ENCODE measurements at places on chromosomes 5 and 9.

- DNase-seq = no peak
Measured at GRCh38 chr9:98130576-98131228, 11.7 kb upstream of the TRIM14 start.

DNA sequence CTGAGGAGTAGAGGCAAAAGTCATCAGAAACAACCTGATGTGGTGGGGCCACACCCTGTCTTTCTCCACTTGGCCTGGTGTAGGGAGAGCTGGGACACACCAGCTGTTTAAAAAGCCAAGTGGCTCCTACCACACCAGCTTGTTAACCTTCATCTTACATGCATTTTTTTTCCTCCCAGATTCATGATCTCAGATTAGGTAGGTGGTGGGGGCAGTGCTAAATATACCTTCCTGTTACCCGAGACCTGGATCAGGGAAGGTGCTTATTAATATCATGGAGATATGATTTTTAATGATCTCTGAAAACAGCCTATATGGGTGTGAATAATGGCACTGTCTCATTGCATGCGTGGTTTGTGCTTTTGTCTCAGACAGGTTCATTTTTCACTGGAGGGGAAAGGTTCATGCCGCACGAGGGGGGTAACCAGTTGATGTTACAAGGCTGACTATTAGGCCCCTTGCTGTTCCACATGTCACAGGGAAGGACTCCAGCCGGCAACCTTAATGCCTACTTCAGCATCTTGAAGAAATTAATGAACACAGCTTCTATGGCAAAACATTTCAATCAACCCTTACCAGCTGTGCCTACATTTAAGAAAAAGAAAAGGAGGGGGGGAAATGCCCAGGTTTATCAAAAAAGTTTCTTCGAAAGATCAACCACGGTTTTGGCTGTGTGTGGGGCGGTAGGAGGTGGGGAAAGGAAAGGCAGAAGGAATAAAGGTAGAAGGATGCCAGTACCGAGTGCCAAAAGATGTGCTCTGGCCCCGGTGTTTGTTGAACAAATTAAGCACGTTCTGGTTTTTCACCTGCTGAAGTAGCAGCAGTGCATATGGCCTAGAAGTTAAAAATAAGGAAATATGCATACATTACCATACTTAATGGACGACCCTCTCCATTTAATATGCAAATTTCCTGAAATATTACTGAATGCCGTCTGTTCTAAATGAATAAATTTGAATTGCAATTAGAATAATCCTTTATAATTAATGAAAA is 185.4 kb downstream of the EBF1 start:
- DNase-seq = no peak

GRCh38 chr9:125532412-125532811 is 174.6 kb downstream of the MAPKAP1 start:
- no peak for DNase-seq

- no peak for DNase-seq
Measured at GRCh38 chr9:116895961-116896360, 208.9 kb downstream of the TRIM32 start.

- DNase-seq = peak; percentile 59
Measured at GRCh38 chr9:107422189-107423185, 67.1 kb downstream of the KLF4 start.

GRCh38 chr5:107215611-107216010 is 455.1 kb downstream of the EFNA5 start:
- no peak for DNase-seq

DNA sequence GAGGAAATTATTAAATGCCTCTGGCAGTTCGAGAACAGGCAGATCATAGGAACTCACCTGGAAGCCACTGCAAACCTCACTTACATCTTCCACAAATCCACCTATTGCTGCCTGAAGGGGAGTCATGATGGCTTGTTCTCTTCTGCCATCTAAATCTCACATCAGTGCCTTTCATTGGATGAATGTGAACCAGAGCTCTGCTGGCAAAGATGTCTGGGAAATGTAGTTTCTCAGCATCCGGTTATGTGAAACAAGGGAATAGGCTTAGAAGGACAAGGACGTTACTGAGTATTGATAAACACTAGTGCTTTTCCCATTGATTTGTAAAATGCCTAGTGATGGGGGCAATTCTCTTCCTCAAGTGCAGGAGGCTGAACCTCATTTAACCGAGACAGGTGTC is 483.3 kb downstream of the ARHGEF28 start:
- no peak for DNase-seq

- no peak for DNase-seq
Measured at GRCh38 chr9:90979639-90980038, 178.0 kb downstream of the SYK start.

GRCh38 chr5:170383227-170383626 is 5.9 kb downstream of the KCNMB1 start:
- DNase-seq = no peak
